ENCODE measurements at places on chromosomes 2 and 18.

DNA sequence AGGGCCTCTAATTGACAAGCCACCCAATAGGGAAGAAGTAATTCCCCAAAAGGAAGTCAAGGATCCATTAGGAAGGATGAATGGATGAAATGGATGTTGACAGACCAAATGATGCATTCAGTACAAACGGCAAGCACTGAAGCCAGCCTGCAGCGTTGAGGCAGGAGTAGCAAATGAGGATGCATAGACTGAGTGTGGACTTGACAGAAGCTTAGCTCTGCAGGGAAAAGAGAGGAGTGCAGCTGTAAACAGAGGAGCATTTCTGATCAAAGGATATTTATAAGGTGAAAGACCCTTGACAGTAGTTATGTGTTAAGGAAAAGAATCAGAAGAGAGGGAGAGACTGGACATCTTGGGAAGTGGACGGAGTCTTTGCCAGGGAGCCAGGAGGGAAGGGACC lies 253.2 kb upstream of the RAB12 start:
- no peak for DNase-seq

- no peak for DNase-seq
Observed at GRCh38 chr2:105858868-105859693, 114.4 kb downstream of the NCK2 start.

GRCh38 chr18:74492259-74492658 lies 3.9 kb upstream of the CNDP2 start:
- no peak for DNase-seq

DNA sequence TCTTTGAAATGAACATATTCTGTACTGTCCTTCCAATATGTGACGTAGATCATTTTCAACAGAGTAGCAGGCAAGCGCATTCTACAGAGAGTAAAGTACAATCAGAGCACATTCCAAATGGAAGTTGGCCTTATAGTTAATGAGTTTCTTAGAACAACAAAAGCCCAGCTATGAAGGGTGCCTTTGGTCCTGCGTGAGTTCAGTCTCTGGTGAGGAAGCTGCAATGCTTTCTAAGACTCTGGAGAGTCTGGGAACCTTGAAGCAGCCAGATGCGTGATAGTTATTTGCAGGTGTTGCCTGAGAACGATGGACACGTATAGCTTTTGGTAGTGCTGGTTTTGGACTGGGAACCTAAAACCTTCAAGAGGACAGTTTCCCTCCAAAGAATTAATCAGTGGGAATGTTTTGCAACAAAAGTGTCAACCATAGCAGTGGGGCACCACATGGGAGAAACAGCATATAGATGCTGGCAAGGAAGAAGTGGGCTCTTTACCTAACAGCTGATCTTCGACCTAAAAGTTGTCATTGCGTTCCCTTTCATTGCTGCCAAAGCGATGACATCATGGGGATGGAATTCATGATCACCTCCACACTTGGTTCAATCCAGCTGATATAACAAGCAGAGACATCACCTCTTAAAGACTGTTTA lies 9.3 kb upstream of the SNORC start:
- DNase-seq = no peak

DNA sequence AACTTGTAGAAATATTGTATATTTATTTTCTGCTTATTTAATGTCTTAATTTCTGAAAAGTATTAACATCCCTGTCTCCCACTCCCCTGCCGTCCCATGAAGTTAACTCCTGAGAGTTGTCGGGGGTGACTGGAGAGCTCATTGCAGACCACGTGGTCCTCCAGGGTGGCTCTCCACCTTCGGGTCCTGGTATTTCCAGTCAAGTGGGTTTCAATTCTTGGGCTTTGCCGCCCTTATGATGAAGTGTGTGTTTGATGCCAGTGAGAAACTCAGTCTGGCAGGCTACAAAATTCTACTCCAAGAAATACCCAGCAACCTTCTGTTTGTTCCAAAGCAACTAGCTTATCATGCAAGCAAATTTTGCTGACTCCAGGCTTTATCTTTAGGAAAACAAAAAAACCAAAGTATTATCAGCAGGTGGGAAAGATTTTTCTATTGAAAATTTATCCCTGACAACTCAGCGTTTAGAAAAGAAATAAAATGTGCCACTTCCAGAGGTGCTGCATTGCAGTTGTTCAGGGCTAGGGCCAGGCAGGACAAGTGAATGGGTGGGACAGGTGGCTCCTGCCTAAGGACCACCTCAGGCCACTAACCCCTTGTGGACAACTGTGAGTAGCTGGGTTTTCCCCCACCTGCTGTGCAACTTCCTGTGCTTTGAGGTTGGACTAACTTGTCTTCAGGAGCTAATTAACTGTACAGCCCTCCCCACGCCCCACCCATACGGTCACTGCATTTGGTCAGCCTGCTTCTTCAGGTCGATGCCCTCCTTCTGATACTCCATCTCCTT lies 46.6 kb downstream of the BCL2L11 start:
- DNase-seq = no peak

GRCh38 chr2:172089633-172090032 lies 4.3 kb downstream of the DLX1 start:
- no peak for DNase-seq

DNA sequence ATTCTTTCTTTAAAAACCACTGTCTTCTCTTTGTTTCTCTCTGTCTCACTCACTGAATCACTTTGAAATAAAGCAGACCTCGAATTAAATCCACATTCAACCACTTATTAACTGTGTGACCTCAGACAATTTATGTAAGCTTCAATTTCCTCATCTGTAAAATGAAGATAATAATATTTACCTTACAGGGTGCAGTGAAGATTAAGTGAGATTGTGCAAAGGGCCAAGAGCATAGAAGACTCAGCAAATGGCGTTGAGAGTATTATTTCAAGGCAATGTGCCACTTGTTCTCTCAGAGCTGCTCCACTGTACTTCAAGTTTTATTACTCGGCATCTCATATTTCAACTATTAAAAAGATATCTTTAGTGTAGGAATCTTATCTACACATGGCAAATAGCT lies 454.2 kb upstream of the HNRNPA3 start:
- DNase-seq = no peak

- DNase-seq = no peak
Observed at GRCh38 chr2:147515213-147515612, 329.6 kb upstream of the ACVR2A start.

DNA sequence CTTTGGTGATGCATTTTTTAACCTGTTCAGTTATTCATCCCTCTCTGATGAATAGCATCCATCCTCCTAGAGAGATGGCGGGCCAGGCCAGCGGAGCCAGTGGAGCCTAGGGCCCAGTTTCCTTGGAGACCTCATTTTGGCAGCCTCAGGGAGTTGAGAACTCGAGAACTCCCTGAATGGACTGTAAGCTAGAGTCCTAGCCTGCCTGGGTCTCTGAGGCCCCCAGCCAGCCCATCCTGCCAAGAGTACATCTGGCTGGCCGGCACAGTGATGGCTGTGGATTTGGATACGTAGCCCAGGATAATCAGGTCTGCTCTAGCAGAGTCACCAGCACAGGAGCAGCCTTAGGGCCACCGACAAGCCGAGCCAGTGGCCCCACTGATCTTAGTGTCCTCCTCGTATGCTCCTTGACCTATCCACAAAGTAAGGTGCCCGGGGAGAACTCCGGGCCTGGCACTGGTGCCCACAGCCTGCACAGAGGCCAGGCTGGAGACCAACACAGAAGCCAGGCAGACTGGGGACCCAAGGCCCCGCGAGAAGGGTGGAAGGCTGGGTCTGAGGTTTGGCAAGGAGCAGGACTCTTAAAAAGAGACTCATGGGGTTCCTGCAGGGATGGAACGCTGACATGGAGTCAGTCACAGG lies 110.5 kb upstream of the MCFD2 start:
- DNase-seq = no peak

DNA sequence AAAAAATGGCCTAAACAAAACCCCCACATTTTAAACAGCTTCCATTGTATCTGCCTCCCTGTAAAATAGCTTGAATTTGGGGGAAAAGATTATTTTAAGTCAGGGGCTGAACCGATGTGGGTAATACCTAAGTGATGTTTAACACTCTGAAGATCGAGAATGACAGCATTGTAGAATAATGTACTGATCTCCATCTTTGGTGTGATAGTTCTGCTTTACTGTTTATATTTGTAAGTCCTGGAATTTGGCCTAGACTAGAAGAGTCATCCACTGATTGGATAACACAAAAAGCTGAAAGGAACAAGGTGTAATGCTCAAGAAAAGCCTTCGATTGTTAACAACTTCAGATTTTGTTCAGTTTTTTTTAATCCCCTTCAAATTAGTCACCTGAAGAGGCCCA lies 53.8 kb upstream of the CCDC68 start:
- no peak for DNase-seq

DNA sequence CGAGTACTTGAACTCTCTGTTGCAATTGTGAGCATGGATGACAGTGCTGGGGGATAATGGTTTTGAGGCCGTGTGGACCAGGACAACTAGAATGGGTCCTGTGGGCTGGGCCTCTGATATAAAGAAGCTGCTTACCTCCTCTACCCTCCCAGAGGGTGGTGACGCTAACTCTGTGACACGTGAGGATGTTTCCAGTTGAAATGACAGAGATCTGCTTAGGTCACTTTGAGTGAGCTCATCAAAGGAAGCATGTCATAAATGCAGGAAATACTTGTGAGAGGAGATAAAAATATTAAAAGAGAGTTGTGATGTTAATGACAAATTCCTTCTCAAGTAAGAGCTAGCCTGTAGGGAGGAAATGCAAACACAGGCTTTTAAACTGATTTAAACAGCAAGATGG lies 16.4 kb downstream of the RMC1 start:
- DNase-seq = no peak

DNA sequence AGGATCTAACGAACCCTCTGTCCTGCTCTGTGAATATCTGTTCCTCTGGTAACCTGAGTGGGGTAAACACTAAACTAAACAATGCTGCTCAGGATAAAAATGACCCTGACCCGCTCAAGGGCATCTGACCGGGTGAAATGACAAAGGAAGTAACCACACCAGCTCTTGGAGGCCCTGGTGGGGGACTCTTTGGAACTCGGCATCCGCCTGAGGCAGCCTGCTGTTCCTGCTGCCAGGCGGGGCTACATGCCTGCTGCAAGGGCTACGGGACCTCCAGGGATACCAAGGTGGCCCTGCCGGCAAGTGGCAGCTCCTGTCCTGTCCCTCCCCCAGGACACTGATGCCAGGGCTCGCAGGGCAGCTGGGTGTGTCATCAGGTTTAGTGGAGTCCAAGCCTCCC lies 273.3 kb downstream of the HDAC4 start:
- no peak for DNase-seq

- DNase-seq = no peak
Observed at GRCh38 chr2:204205538-204205937, 269.0 kb downstream of the ICOS start.

DNA sequence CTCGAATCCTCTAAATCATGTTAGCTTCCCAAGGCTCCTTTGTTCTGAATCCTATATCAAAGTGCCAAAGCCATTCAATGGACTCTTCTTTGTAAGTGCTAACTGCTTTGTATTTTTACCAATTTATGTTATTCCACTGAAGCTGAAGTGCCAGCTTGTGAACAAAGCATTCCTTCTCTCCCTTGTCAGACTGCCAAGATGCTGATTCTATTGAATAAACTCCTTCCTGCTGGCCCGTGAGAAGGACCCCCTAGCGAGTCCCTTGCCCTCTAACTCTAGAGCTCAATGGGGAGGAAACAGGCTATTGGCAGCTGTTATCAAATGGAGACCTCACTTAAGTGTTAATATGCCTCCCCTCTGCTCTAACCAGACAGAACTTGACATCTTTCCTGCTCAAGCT lies 1097.9 kb upstream of the CNTNAP5 start:
- no peak for DNase-seq

GRCh38 chr18:9032519-9032918 lies 70.0 kb upstream of the NDUFV2 start:
- DNase-seq = no peak

GRCh38 chr2:1602278-1603010 lies 141.9 kb downstream of the PXDN start:
- no peak for DNase-seq

DNA sequence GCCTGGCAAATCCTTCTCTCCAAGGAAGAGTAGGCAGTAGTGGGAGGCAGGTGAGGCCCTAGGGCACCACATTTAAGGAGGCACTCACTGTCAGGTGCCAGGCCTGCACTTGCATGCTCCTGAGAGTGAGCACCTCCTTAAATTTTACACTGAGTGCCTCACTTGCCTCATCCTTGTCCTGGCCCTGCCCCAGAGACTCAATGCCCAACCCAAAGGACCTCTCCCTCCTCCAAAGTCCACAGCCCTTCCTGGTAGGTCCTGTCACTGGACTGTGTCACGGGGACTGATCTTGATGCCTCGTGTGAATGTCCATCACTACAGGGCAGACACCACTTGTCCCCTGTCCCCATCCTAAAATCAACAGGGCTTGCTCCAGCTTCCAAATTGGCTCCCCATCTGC lies 235.6 kb downstream of the ZBTB7C start:
- peak; percentile 33 for DNase-seq

GRCh38 chr2:190862571-190862991 lies 18.0 kb upstream of the GLS start:
- DNase-seq = no peak

DNA sequence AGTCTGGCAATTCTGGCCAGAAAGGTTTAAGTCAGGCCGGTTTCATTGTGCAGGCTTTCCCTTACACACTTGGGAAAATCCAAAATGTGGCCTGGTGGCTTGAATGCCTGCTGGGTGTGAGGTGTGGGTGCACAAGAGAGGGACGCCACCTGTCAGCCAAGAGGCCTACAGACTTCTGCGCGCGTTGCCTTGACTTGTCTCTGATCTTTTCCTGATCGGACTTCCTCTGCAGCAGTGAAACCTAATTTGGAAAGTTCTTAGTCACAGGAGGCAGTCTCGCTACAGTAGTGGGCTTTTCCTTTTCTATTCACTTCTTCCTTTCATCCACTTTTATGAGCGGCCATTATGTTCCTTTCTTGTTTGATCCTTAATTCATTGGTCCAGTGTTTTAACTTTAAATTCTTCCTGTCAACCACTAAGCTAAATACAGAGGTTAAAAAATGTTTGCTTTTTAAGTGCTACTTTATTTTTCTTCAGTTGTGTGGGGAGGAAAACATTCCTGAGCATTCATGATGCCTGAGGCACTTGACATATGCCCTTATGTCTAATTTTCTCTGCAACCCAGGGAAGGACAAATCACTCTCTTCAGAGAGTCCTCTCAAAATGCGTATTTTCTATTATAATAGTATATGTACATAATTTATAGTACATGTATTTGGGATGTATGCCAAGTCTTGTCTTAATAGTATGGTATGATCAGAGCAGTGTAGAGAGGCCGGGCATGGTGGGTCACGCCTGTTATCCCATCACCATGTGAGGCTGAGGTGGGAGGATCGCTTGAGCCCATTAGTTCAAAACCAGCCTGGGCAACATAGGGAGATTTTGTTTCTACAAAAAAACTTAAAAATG lies 128.9 kb downstream of the WDSUB1 start:
- DNase-seq = no peak

- no peak for DNase-seq
Observed at GRCh38 chr2:37581433-37581832, 90.0 kb downstream of the CDC42EP3 start.

GRCh38 chr2:147172493-147173188 lies 672.2 kb upstream of the ACVR2A start:
- DNase-seq = no peak
